Left ventricle myocardium inferior (tissue), 1 donor: ENCODE measurements at places on chromosomes 5 and 9. TPM values are rescaled to one million over a fixed set of nuclear protein-coding genes. Genes with fewer than 3 reads are reported as not detected.

GRCh38 chr5:140391732-140392131 is 9.9 kb upstream of the ANKHD1 start:
- DNase-seq = no peak

DNA sequence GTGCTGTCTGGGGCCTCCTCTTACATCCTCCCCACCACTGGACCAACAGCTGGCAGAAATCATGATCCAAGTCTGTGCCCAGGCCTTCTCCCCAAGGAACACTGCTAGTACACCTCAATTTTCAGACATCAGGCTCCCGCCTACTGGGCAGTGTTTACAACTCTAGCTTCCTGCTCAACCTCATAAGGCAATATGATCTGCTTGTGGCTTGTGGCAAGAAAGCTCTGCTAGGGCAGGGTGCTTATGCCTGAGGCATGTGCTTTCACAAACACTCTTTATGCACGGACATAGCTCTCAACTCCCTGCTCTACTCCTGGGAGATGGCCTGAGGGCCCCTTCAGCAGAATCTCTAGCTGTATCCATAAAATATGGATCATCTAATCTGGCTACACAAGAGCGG is 32.5 kb downstream of the SH3TC2 start:
- DNase-seq = no peak

GRCh38 chr9:4849369-4849768 is 56.6 kb downstream of the RCL1 start:
- DNase-seq = no peak

DNA sequence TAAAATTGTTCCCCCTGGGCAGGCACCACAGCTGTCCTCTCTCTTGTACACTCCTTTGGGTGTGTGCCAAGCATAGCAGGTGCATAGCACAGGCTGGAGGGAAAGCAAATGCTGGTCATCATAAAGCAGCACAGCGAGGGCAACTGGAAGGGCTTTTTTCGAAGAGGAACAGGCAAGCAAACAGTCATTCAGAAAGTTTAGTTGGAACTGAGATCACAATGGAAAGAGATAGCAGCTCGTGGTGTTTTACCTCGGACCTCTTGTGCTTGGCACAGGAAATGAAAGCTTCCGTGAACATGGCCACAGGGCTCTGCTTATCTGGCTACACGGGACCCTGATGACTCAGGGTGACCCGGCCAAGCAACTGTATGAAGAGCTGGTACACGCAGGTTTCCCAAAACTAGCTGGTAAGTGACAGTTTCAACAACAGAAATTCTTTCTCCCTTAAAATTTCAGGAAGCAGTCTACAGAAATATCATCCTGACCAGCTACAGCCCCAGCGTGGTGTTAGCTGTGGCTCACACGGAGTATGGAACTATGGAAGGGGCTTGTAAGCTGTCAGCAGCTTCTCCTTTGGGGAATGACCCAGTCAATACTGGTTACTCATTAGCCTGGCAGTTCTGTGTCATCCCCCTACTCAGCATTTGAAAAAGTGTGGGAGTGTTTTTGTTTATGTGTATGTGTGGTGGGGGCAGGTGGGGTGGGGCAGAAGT is 48.1 kb downstream of the POC5 start:
- DNase-seq = no peak

DNA sequence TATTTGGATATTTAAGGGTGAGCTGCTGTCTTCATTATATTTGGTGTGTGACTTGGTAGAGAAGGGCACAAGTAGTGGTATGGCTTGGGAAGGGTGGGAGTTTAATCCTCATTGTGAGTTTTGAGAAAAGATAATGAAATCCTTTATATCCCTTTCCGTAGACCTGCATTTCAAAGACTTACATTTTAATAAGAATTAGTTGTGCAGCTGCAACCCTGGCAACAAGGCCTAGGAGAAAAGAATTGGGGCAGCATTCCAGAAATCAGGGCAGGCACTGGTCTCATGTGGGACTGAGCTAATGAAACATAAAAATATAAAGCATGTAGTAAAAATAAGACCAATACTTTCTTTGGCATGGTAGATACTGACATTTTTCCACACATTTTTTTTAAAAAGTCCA is 60.5 kb downstream of the CDC42SE2 start:
- no peak for DNase-seq

- DNase-seq = no peak
Observed at GRCh38 chr9:112887381-112887780, 3.3 kb downstream of the SLC46A2 start.

- DNase-seq = no peak
Observed at GRCh38 chr5:103598997-103599566, 36.5 kb upstream of the NUDT12 start.

GRCh38 chr5:157729858-157730257 is 1.4 kb upstream of the THG1L start:
- DNase-seq = no peak

Gene CKMT2
- total RNA-seq = 1,824 TPM

GRCh38 chr5:134561871-134562296 is 36.4 kb downstream of the JADE2 start:
- DNase-seq = peak; percentile 55

DNA sequence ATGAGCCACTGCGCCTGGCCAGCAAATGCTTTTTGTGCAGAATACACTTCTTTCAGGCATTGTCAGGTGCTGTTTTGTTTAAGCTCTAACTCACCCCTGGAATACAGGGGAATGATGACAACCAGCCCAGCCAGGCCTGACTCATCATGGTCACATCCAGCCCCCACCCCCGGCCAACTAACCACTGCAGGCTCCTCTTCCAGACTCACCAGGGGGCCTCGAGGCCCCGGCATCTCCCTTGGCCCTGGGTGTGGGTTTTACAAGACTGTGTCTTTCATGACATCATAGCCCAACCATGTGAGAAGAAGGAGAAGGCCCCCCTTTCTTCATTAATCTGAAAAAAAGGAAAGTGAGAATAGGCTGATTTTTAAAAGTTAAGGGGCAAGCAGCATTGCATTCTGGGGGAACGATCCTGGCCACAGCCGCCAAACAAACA is 35.5 kb downstream of the OLFML2A start:
- peak; percentile 48 for DNase-seq

Gene NRG2
- total RNA-seq = 3.1 TPM

DNA sequence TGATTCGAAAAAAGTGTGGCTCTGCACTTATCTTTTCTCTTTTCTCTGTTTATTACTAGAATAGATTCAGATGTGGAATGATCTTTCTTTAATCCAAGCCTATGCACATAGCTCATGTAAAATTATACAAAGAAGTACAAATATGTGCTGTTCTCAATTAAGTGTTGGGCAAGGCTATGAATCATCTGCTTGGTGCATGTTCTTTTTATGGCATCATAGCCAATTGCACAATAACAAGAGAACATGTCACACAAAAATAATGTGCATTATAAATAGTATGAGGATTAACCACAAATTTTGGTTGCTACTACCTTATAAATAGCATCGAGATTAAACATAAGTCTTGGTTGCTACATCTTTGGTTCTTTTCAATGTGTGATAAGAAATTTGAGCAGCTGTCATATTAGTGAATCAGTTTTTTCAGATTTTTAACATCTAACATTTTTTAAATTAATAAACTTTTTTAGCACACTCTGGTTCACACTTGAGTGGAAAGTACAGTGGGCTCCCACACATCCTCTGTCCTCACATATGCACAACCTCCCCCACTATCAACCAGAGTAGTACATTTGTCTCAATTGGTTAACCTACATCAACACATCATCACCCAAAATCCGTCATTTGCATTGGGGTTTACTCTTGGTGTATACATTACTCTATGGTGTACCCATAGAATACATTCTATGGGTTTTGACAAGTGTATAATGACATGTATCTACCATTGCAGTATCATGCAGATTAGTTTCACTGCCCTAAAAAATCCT is 6.8 kb upstream of the RECK start:
- no peak for DNase-seq

Gene SLC45A2
- not detected for total RNA-seq

DNA sequence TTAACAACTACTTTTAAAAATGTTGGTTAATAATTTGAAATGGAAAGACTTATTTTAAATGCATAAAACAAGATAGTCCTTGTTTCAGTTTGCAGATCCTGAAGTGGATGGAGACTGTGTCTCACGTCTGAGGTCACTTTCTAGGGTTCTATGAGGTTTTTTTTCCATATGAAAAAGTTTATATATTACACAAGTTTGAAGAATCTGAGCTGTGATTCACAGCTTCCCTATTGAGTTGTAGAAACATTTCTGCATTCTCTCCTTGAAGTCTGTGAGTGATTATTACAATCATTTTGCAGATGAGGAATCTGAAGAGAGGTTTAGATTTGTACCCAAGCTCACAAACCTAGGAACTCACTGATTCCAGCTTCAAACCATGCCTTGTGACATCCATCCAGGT is 442.5 kb upstream of the KLF4 start:
- DNase-seq = no peak

DNA sequence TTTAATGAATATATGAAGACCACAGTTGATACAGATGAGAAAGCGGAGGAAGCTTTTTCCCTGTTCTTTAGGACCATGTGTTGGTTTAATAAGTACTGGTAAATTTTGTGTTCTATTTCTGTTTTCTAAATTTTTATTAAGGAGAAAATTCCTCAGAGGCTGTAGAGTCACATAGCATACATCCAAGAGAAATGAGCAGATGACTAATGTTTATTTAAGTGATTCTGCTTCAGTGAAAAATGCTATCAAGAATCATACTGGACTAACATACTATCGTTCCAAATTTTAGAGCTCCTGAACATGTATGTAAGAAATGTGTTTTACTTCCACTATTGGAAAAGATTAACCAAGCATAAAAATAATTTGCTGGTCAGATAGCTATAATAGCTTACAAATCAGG is 115.0 kb downstream of the KIAA1958 start:
- no peak for DNase-seq

DNA sequence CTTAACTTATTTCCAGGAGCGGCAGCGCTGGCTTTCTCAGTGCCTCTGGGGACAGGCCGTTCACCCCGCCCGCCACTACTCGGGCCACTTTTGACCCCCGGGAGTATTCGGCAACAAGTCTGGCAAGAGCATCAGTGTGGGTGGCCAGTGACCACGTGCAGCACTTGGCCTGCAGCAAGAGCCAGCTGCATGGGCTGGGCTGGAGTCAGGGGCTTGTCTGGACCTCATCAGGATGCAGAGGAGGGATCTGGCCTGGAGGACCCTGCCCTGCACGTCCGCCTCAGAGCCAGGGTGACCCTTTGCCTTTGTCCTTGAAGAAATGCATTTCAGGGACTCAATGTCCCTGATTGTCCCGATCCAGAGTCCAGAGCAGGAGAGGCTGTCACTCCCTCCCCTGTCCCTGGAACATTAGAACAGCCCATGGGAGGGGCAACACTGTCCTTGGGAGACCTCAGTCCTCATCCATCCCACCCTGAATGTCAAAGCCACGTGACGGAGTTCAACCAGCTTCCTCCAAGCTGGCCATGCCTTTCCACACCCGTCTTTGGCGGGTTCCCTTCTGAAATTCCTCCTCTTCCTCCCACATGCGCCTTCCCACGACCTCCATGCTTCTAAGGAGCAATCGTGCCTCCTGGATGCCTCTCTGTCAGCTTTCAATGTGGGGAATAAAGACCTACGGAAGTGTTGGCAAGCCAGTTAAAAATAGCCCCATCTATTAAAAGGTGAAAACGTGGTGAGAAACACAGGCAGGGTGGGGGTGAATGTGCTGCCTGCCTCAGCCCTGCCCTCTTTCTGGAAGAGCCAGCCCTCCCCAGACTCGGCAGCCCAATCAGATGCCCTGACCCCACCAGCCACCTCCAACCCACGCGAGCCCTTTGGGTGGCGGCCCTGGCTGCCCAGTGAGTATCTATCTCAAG is 99.0 kb downstream of the OLFM1 start:
- DNase-seq = peak; percentile 29

GRCh38 chr5:133933670-133934295 is 34.6 kb downstream of the C5orf15 start:
- DNase-seq = no peak

Gene DPH7
- 18.0 TPM for total RNA-seq

Gene MAST4
- 55.7 TPM for total RNA-seq

Gene PCA3
- total RNA-seq = not detected

DNA sequence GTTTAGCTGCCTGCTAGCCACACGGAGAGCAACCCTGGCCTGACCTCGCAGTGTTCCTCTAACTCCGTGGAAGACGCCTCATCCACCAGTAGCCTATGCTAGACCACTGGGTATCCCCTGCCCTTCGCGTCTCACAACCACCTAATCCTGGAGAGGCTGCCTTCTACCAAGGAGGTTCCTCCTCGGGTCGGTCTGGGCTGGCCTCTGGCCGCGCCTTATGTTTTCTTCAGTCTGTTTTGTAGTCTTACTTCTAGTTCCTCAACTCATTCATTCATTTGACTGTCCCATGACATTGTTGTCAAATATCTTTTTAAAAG is 1.6 kb upstream of the TPM2 start:
- DNase-seq = no peak

DNA sequence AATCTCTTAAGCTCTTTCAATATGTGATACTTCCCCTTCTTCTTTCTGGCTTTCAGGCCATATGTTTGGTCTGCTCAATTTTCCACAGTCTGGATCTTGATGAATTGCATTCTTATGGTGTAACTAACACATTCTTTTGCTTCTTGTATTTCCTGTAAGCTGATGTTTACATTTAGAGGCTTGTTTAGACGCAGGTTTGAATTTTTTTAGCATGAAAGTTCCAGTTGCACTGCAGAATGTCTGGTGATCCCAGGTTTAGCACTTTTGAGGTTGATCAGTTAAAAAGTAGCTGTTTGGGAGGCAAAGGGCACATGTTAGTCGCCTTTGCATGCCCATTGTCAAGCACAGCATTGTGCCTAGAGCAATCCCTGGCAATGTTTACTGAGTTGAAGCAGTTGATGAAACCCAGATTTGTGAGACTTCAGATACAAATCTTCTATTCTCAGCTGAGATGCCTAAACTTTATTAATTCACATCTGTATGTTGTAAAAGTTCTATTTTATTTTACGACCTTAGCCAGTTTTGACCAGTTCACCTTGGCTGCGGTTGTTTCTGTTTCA is 59.6 kb upstream of the SPATA31C2 start:
- no peak for DNase-seq

- no peak for DNase-seq
Observed at GRCh38 chr5:154419236-154419635, 26.6 kb upstream of the SAP30L start.

Gene PIP5KL1
- total RNA-seq = 0.85 TPM

DNA sequence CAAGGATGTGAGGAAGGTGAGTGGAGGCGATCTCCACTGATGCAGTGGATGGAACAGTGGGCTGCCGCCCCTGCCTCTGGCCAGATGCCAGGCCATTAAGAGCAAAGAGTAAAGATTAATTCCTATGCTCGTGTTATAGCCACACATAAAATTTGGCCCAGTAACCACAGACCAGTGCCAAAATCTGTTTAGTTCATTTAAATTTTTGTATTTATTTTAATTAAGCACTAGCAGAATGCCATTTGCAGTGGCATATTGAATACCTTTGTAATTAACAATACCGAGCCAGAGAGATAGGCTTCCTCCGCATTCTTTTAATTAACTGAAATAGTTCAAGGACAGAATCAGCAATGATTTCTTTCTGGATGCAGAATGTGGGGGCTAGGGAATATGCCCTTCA is 179.8 kb downstream of the MED10 start:
- DNase-seq = no peak
